ENCODE measurements at places on chromosomes 4 and X.

DNA sequence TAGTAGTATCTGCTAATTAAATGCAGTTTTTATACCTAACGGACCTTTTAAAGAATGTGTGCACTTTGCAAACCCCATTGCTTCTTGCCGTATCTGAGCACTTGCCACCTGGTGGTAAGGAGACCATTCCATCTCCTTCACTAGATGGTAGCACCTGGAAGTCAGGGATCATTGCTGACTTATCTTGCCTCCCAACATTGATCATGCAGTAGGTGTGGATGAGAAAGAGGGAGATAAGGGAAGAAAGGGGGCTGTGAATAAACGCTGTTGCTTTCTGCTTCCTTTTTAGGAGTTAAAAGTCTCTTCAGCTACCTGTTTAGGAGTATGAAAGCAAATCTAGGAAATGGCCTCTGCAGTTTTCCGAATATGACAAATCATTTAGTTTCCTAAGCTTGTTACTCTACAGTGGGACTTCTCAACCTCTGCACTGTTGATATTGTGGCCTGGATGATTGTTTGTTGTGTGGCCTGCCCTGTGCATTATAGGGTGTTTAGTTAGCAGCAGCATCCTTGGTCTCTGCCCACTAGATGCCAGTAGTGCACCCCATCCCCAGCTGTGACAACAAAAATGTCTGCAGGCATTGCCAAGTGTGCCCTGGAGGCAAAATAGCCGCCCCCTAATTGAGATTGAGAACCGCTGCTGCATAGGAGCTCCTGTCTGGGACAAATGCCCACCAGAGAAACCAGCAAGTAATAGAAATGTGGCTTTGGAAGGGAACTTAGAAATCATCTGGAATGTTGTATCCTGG, 38.8 kb downstream of the GAB1 start:
- DNase-seq, result no peak

- no peak for DNase-seq
Observed at GRCh38 chr4:2756691-2757350, 685 bp upstream of the TNIP2 start.

DNA sequence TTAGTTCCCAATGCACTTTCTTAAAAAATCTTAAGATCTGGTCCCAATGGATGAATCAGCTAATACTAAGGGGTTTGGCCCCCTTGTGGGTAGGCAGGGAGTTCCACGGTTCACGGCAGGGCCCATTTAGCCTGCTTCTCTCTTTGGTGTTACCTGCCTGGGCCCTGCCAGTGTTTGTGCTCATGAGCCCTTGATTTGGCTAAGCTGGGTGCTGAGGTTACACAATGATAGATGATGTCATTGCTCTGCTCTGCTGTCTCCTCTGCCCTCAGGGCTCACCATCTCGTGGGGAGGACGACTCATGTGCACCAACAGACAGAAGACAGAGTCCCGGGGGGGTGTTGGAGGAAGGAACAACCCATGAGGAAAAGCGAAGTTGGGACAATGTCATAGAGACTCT, 24.4 kb downstream of the RTL5 start:
- no peak for DNase-seq

DNA sequence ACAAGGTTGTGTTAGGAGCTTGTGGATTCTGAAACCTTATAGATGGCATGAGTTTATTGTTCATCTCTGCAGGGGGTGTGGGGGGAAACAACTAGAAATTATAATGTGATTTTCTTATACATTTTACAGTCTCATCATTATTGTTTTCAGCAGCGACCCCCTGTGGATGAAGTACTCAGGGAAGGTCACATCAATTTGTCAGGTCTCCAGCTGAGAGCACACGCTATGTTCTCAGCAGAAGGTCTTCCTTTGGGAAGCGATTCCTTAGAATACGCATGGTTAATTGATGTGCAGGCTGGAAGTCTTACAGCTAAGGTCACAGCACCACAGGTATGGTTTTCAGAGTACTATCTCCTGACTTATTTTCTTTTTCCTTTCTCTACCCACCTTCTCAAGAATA, 72.2 kb downstream of the BLTP1 start:
- DNase-seq, result no peak

DNA sequence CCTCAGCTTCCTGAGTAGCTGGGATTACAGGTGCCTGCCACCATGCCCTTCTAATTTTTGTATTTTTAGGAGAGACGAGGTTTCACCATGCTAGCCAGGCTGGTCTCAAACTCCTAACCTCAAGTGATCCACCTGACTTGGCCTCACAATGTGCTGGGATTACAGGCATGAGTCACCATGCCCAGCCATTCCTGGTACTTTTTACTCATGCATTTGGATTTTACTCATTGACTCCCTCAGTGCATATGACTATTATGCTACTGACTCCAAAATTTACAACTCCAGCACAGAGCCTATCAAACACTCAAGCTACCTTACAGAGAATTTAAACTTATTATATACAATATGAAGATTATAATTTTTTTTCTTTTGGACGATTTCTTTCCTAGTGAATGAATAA, 199.9 kb downstream of the CXXC4 start:
- DNase-seq, result no peak

Measured in amniotic stem cell (primary cell).